Kidney epithelial cell (primary cell): ENCODE measurements at places on chromosomes 5 and 9. TPM values are rescaled to one million over a fixed set of nuclear protein-coding genes. Genes with fewer than 3 reads are reported as not detected.

Gene TNFSF8
- not detected in 2 replicates for total RNA-seq

Gene CLTA
- total RNA-seq, result 482 and 576 TPM in 2 replicates

Gene MARCOL
- total RNA-seq, result not detected in 2 replicates

Gene PCDHGB4
- total RNA-seq, result 6.4 and 9.2 TPM in 2 replicates

Gene MED10
- 45.7 and 50.1 TPM in 2 replicates for total RNA-seq

Gene SMARCA2
- 30.1 and 34.3 TPM in 2 replicates for total RNA-seq

Gene NPDC1
- 58.3 and 76.1 TPM in 2 replicates for total RNA-seq

Gene PTTG1
- 26.0 and 38.9 TPM in 2 replicates for total RNA-seq

Gene CARD6
- total RNA-seq, result 1.9 and 3.3 TPM in 2 replicates

Gene ALDH1A1
- total RNA-seq, result 1.6 and 3.6 TPM in 2 replicates

Gene UNC5A
- 1.1 and 2.3 TPM in 2 replicates for total RNA-seq

DNA sequence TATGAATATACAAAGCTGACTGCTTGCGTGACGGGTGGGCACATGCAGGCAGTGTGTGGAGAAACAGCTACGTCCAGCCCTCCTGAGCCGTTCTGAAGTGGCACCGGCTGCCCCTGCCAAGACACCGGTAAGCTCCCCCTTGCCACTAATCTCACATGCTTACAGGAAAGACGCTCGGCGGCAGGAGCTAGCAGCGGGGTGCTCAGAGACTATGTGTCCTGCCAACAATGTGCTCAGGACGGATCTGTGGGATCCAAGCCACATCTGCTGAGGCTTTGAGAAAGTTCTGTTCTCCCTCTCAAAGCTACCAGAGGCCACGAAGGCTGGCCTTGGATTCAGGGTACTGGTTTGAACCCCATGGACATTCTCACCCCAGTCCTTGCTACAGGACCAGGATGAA, 157.2 kb upstream of the PHYKPL start:
- no peak for DNase-seq

DNA sequence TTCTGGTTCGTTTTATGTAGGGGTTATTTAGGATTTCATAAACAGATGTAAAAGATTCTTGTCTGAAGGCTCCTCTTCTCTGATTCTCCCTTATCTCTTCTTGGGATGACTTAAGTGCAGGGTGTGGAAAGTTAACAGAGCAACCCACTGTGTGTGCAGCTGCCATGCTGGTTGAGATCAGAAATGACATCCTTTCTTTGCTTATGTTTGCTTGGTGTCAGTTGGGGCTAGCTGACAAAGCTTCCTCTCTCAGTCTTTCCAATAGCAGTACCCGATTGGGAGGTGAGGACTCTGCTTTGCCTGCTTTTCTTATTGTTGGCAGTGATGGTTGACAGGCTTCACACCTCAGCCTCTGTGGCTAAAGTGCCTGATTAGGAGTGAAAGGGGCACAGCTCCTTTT, 26.5 kb downstream of the OGN start:
- no peak for DNase-seq

DNA sequence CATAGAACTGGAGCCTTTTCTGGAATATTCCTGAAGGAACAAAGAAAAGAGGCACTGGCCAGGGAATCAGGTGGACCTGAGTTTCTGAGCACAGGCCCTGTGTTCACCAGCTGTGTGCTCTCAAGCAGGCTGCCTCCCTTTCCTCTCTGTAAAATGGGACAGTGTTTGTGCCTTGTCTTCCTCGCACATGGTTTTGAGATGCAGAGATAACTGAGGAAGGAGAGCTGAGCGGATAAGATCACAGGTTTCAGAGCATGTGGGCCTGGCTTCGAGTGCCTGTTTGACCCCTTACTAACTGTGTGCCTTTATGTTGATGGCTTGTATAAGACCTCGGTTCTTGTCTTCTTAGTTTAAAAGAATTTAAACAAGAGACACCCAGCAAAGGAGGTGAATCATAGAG, 46.2 kb upstream of the HAND1 start:
- DNase-seq, result no peak

- DNase-seq, result no peak
Observed at GRCh38 chr9:124139001-124139400, 118.7 kb upstream of the NEK6 start.

GRCh38 chr5:93676704-93677103, 64.7 kb downstream of the POU5F2 start:
- DNase-seq, result no peak

GRCh38 chr5:128144491-128144890, 60.9 kb downstream of the SLC12A2 start:
- DNase-seq, result peak; percentile 39

DNA sequence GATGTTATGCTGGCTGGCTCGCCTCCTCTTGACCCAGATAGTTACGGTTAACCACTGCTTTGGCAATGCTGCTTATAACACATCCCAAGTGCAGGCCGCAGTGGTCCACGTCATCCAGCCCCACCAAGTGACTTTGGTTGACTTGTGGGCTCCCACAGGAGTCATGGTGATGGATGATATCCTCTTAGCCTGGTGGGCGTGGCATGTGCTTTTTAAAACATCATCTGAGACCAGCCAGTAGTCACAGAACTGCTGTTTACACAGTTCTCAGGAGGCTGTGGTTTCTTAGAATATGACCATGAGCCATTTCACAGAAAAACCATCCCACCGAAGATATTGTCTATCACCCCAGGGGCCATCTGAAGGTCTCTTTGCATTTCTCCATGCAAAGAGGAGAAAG, 216.9 kb downstream of the SH3GL2 start:
- DNase-seq, result no peak

GRCh38 chr5:103166706-103167105, 46.6 kb downstream of the PPIP5K2 start:
- no peak for DNase-seq

GRCh38 chr5:161299053-161299452, 247.5 kb downstream of the GABRB2 start:
- DNase-seq, result no peak

GRCh38 chr9:111902391-111903139, 6.0 kb downstream of the UGCG start:
- DNase-seq, result no peak

DNA sequence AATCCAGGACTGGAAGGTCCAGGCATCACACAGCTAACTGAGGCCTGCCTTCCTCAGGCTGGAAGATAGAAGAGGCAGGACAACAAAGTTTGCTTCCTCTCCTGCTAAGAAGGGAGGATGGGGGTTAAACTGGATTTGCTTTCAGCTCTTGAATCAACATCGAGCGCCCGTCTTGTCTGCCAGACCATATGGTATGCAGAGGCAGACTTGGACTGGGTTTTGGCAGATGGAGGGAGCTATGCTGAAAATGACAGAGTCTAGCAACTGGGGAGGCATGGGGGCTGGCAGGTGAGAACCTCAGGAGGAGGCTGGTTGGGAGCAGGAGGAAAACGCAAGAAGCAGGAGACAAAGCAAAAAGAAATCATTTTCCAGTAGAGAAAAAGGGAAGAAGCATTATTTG, 289.5 kb upstream of the IL12B start:
- no peak for DNase-seq

GRCh38 chr5:136018814-136019783, 9.7 kb upstream of the TGFBI start:
- DNase-seq, result no peak

- DNase-seq, result no peak
Observed at GRCh38 chr5:96111080-96111756, 149.6 kb upstream of the ELL2 start.

DNA sequence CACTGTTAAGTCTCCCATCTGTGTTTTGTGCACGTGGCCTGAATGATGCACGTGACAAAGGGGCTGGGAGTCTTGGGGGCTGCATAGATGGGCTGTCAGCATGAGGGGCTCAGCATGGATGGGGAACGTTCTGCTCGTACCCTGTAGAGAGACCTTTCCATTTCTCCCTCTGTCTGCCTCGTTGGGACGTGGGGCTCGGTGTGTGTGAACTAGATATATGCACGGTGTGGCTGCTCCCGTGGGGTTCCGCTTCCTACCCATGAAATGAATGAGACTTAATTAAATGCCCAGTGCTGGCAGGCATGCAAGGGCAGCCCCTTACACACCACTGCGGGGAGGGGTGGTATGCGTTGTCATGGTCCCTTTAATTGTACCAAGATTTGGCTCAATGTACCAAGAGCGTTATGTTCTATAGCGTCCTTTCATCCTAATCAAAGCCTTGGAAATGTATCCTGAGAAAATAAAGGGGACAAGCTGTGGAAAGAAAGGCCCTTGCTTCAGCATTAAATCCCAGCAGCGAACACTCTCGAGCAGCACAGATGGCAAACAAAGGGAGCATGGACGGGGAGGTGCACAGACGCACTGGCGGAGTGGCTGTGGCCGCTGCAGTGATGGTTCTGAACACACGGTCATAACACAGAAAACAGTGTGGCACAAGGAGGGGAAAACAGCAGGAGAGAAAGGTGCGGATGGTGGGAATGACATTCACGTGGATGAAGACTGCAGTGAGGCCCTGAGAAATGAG, 66.8 kb downstream of the RASGEF1C start:
- no peak for DNase-seq

- no peak for DNase-seq
Observed at GRCh38 chr5:42059291-42059690, 134.2 kb downstream of the FBXO4 start.

- DNase-seq, result no peak
Observed at GRCh38 chr5:133253070-133253469, 201.3 kb downstream of the HSPA4 start.

GRCh38 chr5:161663431-161663830, 22.1 kb upstream of the GABRA6 start:
- DNase-seq, result no peak

DNA sequence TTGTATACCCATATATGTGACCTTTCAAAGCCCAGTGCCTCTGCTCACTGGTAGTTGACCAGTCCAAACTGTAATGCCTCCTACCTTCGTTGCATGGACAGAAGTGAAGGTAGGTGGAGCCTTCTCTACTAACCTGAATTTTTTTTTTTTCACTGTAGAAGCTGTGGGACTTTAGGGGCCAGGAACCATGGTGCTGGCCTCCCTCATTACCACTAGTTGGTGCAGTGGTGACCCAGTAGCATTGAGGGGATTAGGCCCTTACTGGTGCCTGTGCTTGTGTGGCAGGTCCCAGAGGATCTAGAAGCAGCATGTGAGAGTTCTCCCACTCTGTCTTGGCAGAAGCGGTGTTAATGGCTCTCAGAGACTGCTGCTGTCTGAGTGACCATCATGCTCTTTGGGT, 2.3 kb downstream of the RALGPS1 start:
- no peak for DNase-seq

DNA sequence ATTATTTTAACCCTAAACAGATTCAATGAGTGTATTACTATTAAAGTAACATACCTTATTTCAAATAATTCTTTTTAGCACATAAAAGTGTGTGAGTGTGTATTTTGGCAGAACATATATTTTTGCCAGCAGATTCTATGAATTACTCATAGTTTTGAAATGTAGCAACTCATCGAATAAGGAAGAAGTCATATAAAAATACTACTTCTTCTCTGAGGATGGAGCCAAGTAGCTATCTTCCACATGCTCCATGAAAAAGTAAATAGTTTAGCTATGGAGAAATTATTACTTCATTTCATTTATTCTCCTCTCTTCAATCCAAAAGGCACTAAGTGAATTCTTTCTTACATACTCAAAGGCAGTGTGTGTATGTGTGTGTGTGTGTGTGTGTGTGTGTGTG, 1090.4 kb upstream of the CDH6 start:
- DNase-seq, result no peak

DNA sequence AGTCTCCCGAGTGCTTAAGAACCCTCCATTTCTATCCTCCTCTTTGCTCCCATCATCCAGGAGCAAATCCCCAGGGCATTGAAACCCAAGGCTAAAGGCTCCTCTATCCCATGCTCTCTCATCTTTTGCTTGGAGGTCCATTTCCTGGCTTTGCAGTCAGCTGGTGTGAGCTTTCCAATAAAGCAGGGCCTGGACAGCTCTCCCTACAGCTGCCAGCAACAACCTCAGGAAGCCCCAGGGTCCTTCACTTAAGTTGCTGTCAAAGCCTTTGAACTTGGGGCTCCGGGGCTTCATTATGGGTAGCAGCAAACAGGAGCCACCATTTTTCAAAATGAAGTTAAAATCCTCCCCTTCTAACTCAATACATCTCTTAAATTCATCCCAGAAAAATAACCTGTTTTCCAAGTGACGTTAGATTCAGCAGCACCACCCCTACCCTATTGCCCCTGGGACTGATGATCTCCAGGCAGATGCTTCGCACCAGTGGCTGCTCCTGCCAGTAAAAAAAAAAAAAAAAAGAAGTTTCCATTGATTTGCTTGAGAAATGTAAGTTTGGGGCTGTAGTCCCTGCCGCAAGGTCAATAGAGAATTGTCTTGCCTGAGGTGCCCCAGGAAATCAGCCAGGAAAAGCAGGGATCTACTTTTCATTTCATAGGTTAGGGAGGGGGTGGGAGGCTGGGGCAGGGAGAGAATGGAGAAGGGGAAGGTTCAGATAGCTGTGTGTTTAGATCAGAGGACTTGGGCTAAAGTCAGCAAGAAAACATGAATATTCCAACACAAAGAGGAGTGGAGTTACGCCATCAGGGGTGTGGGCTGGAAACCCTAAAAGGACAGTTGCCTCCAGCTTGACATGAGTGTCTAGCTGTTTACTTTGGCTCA, 83.8 kb upstream of the IL6ST start:
- no peak for DNase-seq

- DNase-seq, result no peak
Observed at GRCh38 chr9:82081496-82081895, 92.9 kb downstream of the SPATA31D1 start.

- no peak for DNase-seq
Observed at GRCh38 chr9:13284011-13284410, 4.5 kb upstream of the MPDZ start.

DNA sequence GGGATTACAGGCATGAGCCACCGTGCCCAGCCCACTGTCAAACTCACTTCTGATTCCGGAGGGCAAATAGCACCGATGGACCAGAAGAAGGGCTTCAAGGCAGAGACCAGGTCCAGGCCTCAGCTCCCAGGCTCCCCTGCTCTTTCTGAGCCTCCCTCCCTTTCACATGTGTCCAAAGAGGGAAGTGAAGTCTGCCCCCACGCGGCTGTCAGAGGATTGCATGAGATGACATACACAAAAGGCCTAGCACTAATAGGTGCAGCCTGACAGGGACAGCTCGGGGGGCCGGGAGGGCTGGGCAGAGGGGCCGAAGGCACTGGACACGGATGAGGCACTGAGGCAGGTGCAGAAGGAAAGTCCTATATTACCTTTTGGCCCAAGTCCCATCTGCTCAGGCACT, 16.1 kb downstream of the FBP1 start:
- no peak for DNase-seq

DNA sequence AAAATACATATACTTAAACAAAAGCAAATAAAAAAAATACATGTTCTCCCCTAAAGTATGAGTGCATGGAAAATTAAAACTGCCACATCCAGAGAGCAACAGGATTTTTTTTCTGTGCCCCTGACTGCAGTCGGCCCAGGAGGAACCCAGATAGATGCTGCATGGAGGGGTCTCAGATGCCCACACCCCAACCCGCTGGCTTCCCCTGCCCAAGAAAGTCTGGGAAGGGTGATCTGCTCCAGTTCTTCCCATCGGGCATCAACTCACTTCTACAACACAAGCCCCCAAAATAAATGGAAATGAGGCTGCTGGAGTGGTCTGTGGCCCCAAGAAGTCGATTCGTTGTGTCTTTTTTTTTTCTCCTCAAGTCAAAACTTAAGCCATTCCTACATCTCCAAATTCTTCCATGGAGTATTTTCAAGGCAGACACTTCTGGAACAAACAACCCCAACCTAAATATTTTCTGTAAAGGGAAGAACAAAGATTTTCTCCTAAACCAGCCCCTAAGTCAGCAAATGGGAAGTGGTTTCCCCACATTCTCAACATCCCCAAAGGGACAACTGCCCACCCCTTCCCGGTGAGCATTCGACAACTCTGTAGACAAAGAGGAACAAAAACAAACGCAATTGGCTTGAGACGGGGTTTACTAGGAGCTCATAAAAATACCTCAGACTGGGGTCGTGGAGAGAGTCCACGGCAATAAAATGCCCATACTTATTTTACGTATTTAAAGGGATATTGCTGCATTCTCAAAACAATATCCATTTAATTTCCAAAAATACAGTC, 46.7 kb downstream of the ROR2 start:
- no peak for DNase-seq
